ENCODE measurements at places on chromosomes 3 and 15. TPM values are rescaled to one million over a fixed set of nuclear protein-coding genes. Genes with fewer than 3 reads are reported as not detected.

- peak; percentile 78 for DNase-seq
Measured at GRCh38 chr3:46905661-46906451, 28.3 kb downstream of the PTH1R start.

GRCh38 chr15:45199136-45199810, 11.5 kb upstream of the SHF start:
- DNase-seq = no peak

DNA sequence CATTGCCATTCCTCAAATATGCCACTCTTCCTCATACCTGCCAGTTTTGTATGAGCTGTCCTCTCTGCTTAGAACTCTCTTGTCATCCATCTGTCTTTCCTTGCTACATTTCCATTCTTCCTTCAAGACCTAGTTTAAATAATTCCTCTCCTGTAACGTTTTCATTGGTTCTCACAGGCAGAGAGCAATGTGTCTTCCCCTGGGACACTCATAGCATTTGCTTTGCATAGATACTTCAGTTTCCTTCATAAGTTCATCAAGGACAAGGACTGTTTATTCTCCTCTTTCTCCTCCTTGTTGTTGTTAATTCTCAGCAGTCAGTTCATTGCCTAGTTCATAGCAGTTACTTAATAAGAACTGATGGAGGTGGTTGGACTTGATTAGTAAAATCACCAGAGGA, 10.5 kb downstream of the NR2C2 start:
- no peak for DNase-seq

- peak; percentile 77 for DNase-seq
Measured at GRCh38 chr3:127783166-127783565, 39.1 kb downstream of the MGLL start.

- no peak for DNase-seq
Measured at GRCh38 chr3:55362210-55362960, 124.7 kb downstream of the WNT5A start.

- no peak for DNase-seq
Measured at GRCh38 chr3:142507241-142507640, 59.4 kb upstream of the XRN1 start.

- no peak for DNase-seq
Measured at GRCh38 chr15:66291816-66292570, 1.4 kb upstream of the DIS3L start.

WDR93 gene
- not detected for total RNA-seq

DNA sequence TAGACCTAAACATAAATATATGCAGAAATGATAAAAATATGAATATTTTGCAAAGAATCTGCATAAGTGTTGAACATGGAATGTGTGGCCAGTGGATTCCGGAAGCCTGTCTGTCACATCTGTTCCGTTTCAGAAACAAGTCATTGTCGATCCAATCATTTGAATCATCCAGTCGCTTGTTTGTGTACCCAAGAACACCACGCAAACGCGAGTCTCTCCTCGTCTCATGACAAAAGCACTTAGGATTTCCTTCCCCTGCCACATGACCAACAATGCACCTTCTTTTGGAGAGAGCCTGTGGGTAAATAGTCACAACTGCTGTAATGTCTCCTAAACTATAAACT, 80.2 kb downstream of the FMN1 start:
- no peak for DNase-seq
